ENCODE measurements at places on chromosomes 5 and 9. TPM values are rescaled to one million over a fixed set of nuclear protein-coding genes. Genes with fewer than 3 reads are reported as not detected.
A peak's percentile ranks its signal among the peaks of the same experiment; 100 is the strongest.

The LCN9 gene
- total RNA-seq: not detected

The SMU1 gene
- 29.4 TPM for total RNA-seq

DNA sequence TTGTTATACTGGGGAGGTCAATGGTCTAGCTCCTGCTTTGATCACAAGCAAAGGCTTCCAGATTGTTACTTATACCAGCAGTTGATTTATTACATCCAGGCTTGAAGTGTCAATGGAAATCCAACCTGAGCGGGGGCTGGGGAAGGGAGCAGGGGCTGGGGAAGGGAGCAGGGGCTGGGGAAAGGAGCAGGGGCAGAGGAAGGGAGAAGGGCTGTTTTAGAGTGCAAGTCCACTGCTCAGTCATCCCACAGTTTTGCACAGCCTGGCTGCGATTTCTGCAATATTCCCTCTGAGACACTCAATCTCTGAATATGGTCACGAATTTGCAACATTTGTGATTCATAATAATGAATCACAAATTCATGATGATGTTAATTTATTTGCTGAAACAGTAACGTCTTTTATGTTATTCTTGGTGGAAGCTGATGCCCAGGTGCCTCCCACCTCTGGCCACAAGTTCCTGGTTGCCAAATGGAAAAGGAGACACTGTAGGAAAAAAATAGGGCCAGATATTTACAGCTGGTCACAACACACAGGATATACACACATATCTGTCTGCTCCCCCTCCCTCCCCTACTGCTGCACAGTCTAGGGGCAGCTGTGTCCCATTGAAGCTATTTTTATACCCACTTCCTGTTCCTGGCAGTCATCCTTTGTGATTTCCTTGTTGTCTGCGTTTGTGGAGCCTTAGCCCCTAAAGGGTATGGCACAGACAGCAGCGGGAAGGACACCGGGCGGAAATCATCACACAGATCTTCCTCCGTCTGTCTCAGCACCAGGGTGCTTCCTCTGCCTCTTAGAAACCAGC lies 325.1 kb downstream of the GADD45G start:
- peak; percentile 23 for DNase-seq

- no peak for DNase-seq
Measured at GRCh38 chr5:156402387-156402921, 75.5 kb downstream of the SGCD start.

GRCh38 chr5:132829742-132830435 lies 558 bp downstream of the SHROOM1 start:
- DNase-seq: peak; percentile 59

All from fibroblast of the aortic adventitia (primary cell).